Activated CD4-positive, alpha-beta T cell treated with anti-CD3 and anti-CD28 coated beads for 4 hours (primary cell): ENCODE measurements at places on chromosomes 7 and 10.

DNA sequence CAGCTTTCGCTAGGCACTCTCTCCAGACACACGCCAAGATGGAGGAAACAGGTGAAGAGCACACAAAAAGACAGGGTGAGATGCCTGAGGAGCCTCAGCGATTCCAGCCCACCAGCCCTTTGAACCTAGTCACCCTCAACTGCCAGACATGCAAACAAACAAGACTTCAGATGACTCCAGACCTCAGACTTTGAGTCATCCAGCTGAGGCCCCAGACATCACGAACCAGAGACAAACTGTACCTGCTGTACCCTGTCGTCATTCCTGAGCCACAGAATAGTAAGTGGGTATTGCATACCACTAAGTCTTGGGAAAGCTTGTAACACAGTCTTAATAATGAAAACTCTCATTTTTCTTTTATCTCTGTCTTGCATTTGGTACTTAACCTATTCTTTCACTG, 126.6 kb upstream of the LSM8 start:
- DNase-seq = no peak

GRCh38 chr7:45347804-45348203, 190.2 kb downstream of the RAMP3 start:
- DNase-seq = no peak

DNA sequence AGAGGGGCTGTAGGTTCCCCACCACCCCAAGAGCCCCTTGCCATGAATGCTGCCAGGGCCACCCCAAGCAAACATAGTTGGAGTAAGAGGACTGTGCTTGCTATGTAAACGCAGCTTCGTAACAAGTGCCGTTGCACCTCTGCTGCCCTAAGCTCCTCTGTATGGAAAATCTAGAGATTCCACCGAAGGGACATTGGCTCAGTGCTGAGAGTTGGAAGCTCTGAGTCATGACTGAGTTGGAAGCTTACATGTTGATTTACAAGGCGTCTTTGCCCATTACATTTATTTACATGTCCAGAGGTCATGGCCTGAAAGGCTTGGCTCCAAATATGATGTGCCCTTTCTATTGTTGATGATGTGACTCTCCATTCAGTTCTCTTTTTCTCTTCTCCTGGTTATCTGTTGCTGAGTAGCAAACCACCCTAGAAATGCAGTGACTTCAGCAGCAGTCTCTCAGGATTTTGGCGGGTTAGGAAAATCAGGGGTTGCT, 233.1 kb upstream of the TCF7L2 start:
- no peak for DNase-seq

DNA sequence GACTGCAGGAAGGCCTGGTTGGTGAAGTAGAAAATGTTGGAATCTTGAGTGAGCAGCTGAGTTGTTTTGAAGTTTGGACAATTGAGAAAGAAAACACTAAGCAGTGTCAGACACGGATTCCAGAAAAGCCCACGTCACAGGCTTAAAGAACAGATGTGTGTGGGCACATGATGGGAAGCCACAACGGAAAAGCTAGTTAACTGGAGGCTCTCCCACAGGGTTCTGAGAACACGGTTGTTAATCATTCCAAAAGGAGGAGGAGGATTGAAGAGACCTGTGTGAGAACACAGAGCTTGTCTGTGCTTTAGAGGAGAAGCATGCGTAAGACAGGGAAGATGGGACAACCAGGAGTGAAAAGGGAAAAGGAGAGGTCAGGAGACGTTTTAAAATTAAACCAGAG, 42.6 kb downstream of the SHH start:
- no peak for DNase-seq

- DNase-seq = no peak
These were observed 13.4 kb downstream of the HNRNPF start for GRCh38 chr10:43395571-43396060.

GRCh38 chr10:95791425-95791979, 35.5 kb downstream of the ENTPD1 start:
- no peak for DNase-seq

GRCh38 chr7:1666317-1666822, 3.7 kb upstream of the ELFN1 start:
- no peak for DNase-seq

DNA sequence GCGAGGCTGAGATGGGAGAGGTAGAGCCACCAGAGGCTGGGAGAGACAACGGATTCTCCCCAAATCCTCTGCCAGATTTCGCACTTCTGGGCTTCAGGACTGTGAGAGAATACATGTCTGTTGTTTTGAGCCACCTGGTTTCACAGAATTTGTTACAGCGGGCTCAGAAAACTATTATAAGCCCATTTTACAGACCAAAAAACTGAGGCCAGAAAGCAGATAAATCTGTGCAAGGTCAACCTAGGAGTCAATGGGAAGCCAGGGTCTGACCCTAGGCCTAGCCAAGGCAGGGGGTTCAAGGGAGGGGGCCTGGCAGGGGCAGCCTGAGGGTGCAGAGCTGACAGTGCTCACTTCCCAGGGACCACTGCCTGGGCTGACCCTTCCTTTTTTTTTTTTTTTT, 8.7 kb downstream of the MYL10 start:
- no peak for DNase-seq

DNA sequence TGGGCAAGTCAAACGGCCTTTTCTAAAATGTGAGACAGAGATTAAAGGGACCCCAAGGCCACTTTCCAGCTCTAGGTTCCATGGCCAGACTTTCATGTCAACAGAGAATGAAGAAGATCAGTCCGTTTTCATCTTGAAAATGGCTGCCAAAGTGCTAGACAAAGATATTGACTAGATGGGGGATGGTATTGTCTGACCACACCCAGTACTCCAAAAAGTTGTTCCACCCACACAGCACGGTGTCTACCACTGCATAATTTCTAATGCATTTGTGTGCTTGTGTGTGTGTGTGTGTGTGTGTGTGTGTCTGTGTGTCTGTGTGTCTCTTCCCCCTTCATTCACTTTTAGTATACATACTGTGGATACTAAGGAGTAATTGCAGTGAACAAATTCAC, 1.3 kb downstream of the COL1A2 start:
- DNase-seq = no peak

GRCh38 chr7:129858490-129858889, 94.3 kb downstream of the UBE2H start:
- DNase-seq = no peak

- no peak for DNase-seq
These were observed 21.2 kb downstream of the CYP17A1 start for GRCh38 chr10:102815790-102816549.

GRCh38 chr10:123140983-123141390, 5.2 kb downstream of the HMX3 start:
- no peak for DNase-seq

- DNase-seq = no peak
These were observed 38.9 kb downstream of the JAKMIP3 start for GRCh38 chr10:132104471-132105301.

GRCh38 chr10:88108115-88108610, 244.7 kb downstream of the PTEN start:
- DNase-seq = no peak

GRCh38 chr7:99498546-99498944, 1.5 kb downstream of the ZNF394 start:
- DNase-seq = no peak

- DNase-seq = no peak
These were observed 56.6 kb downstream of the VOPP1 start for GRCh38 chr7:55515569-55516279.

- DNase-seq = no peak
These were observed 15.4 kb downstream of the GSDME start for GRCh38 chr7:24741679-24742505.

DNA sequence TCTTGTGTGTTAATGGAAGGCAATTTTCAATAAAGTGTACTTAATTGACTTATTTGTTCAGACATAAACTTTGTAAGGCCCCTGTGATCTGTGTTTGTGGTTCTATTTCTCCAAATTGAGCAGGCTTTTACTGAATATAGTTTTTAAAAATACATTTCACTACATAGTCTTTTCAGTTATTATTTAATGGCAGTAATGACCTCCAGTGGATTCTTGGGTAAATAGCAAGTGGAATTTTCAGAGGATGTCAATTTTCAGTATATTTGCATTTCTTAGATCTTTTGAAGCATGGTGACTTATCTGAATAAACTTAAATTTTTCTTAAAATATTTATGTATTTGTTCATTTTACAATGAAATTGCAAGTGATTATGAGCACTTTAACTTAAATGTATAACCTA, 203.1 kb upstream of the PCLO start:
- DNase-seq = no peak

- no peak for DNase-seq
These were observed 71.3 kb downstream of the PFKFB3 start for GRCh38 chr10:6274040-6274439.

GRCh38 chr10:62390497-62391176, 16.5 kb downstream of the ZNF365 start:
- DNase-seq = no peak

DNA sequence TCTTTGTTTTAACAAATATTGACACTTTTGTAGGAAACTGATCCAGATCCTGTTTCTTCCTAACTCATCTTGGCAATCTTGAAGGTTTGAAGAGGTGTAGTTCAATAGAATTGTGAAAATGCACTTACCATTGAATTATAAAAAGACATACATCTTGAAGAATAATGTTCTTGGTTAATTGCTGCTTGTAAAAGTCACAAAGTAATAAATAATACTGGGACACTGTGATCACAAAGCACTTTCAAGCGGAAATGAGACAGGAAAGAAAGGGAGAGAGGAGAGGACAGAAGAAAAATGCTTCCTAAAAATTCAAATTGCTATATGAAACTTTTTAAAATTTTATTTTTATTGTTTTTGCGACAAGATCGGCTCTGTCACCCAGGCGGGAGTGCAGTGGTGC, 15.2 kb upstream of the NFE2L3 start:
- no peak for DNase-seq
